ENCODE measurements at places on chromosomes 16 and 17. TPM values are rescaled to one million over a fixed set of nuclear protein-coding genes. Genes with fewer than 3 reads are reported as not detected.

The TENT4B gene
- polyA plus RNA-seq: 3.1 TPM

The CA10 gene
- polyA plus RNA-seq: not detected

The CSF3 gene
- polyA plus RNA-seq: 0.29 TPM

The GAS7 gene
- polyA plus RNA-seq: 35.3 TPM

The ANKRD40CL gene
- polyA plus RNA-seq: not detected

The MVP gene
- polyA plus RNA-seq: 53.0 TPM

The SECTM1 gene
- 2.7 TPM for polyA plus RNA-seq

The IL34 gene
- polyA plus RNA-seq: 2.7 TPM

The UTS2R gene
- 0.04 TPM for polyA plus RNA-seq

The DUS2 gene
- polyA plus RNA-seq: 4.2 TPM

The NTN1 gene
- polyA plus RNA-seq: 3.0 TPM

The CTRB2 gene
- polyA plus RNA-seq: not detected

The NT5M gene
- polyA plus RNA-seq: 14.8 TPM

The GP1BA gene
- polyA plus RNA-seq: 0.04 TPM

The KRT31 gene
- not detected for polyA plus RNA-seq

The CCL5 gene
- polyA plus RNA-seq: 1.8 TPM

The KRTAP4-9 gene
- polyA plus RNA-seq: not detected

The C17orf67 gene
- polyA plus RNA-seq: 2.2 TPM

The PRSS21 gene
- polyA plus RNA-seq: not detected

The RPRML gene
- polyA plus RNA-seq: 0.38 TPM

The WFIKKN1 gene
- 0.61 TPM for polyA plus RNA-seq

The TNFRSF13B gene
- polyA plus RNA-seq: not detected

The KREMEN2 gene
- not detected for polyA plus RNA-seq

The SLC9A5 gene
- polyA plus RNA-seq: 0.26 TPM
